Fibroblast of mammary gland (primary cell): ENCODE measurements at places on chromosomes 4 and X.

GRCh38 chrX:31212856-31213748 is 141.3 kb upstream of the FTHL17 start:
- no peak for DNase-seq

GRCh38 chrX:126900937-126901336 is 81.4 kb downstream of the PRR32 start:
- DNase-seq, result no peak

- no peak for DNase-seq
Observed at GRCh38 chr4:1333256-1333655, 13.8 kb upstream of the UVSSA start.

DNA sequence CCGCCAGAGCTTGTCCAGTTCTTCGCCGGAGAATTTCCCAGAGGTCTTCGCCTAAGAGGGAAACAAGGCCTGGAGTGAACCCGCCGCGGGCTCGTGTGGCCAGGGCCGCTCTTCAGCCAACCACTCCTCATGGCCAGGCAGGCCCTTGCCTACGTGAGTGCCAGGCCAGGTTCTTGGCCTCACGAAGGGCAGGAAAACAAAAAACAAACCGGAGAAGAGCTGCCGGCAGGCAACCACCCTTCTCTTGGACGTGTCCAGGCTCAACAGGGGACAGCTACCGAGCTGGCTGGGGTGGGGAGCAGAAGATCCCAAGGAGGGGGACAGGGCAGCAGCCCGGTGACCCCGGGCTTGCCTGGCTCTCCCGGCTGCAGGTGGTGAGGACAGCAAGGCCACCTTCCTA is 13.3 kb downstream of the LRPAP1 start:
- no peak for DNase-seq

- no peak for DNase-seq
Observed at GRCh38 chrX:3425031-3425430, 78.6 kb upstream of the MXRA5 start.

DNA sequence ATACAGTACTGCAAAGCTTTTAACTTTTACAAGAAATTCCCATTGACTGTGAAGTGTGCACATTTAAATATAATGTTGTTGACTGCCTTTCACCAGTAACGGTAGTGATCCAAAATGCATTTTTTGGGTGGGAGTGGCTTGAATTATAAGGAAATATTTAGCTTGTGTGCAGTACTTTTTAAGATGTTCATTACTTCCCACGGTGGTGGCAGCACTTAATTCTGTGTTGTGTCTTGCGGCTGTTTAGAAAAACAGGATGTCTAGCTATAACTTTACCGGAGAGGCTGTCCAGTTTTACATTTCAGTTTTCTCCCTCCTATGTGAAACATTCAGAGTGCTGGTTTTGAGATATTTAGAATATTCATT is 1.7 kb downstream of the TMEM131L start:
- DNase-seq, result no peak

DNA sequence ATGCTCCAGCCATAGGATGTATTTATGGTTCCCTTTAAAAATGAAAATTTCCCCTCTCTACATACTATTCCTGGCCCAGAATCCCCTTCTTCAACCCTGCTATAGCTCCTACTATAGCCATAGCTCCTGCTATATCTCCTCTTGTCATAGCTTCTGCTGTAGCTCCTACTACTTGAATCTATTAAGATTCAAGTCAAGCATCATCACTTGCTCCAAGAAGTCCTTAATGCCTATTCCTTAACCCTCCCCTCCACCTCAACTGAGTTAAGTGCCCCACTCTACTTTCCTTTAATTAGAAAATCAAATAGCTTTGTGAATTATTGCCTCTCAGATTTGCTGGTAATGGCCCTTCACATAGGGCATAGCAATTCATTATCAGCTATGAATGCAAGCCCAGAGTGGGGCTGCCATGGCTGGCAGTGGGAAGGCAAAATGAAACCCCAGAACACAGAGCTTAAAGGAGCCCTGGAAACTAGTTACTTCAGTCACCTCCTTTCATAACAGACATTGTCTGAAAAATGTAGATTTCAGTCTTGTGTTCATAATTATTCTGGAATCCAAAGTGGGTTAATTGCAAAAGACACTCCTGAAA is 15.4 kb downstream of the OCIAD2 start:
- DNase-seq, result no peak

DNA sequence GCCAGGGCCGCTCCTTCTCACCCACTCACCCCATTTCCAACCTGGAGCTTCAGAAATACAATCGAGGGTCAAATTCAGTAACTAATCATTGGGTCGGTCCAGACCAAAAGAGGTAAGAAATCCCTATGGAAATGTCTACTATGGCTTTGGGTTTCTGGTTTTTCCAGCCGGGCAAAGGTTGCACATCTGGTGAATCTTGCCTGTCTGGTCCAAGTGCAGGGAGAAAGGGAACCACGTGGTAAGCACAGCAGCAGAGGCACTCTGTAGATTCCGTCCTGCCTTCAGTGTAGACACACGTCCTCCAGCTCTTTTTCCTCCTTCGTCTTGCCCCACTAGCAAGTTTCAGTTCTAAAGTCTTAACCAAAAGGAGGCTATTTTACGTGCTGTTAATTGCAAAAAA is 218.0 kb upstream of the JADE1 start:
- no peak for DNase-seq

- peak; percentile 6 for DNase-seq
Observed at GRCh38 chrX:40479777-40480318, 100.9 kb upstream of the ATP6AP2 start.
